ENCODE measurements at places on chromosomes 7 and 10. TPM values are rescaled to one million over a fixed set of nuclear protein-coding genes. Genes with fewer than 3 reads are reported as not detected.

AGMO gene
- 0.10 TPM for polyA plus RNA-seq

FZD8 gene
- 0.55 TPM for polyA plus RNA-seq

ANKRD61 gene
- polyA plus RNA-seq: 0.22 TPM

DYNC1I1 gene
- 0.06 TPM for polyA plus RNA-seq

AEBP1 gene
- polyA plus RNA-seq: 30.7 TPM
